ENCODE measurements at places on chromosomes 2 and 18.
A peak's percentile ranks its signal among the peaks of the same experiment; 100 is the strongest.

- no peak for DNase-seq
Observed at GRCh38 chr2:80248146-80248545, 56.4 kb downstream of the LRRTM1 start.

DNA sequence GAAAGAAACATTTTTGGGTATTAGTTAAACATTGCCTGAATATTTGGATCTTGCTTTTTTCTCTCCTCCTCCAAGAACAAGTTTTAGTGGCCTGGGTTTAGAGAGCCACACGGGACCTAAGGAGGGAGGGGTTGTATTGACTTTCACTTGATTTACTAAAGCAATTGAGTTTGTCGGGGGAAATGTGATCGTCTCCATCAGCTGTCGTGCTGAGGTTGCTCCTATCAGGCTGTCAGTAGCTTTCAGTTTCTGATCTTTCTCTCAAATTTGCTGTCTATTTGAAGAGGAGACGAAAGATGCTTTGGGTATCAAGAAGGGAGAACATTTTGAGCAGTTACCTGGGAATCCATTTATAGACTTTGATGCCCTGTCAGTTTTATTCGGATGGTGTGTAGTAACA is 106.0 kb downstream of the SETBP1 start:
- no peak for DNase-seq

DNA sequence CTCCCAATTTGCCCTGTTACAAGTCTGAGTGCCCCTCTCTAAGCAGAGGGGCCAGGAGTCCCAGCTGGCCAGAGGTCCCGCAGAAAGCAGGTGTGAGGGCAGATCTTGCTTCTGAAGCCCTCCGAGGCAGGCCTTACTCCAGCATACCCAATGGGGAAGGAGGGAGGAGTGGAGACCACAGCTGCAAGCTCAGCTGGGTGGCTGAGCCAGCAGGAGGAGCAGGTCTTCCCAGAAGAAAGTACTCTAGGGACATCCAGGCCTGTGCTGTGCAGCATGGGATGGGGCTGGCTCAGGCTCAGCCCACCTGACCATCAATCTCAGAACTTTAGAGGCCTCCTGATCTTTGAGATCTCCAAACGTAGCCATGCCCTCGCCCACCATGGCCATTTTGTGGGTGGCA is 31.3 kb downstream of the PLB1 start:
- DNase-seq = no peak

GRCh38 chr2:135913727-135914365 is 37.6 kb upstream of the MCM6 start:
- DNase-seq = peak; percentile 13

GRCh38 chr18:27661320-27662018 is 476.4 kb upstream of the CHST9 start:
- DNase-seq = no peak

DNA sequence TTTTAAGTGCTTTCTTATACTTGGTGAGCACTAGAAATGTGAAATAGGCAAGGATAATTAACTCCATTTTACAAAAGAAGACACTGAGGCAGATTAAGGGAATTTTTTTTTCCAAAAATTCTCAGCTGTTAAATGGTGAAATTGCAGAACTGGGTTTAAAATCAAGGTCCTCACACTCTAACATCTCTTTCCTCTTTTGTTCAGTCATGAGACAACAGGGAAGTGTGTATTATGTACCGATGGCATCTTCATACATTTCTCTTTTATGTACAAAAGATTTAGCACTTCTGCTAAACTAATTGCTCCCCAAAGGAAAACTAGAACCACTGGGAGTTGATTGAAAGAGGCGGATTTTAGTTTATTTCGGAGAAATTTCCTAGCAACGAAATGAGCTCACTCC is 203.0 kb downstream of the SETBP1 start:
- DNase-seq = no peak

GRCh38 chr18:62957885-62958472 is 242.6 kb downstream of the PHLPP1 start:
- DNase-seq = no peak

GRCh38 chr18:3973191-3973850 is 481.8 kb downstream of the DLGAP1 start:
- no peak for DNase-seq

GRCh38 chr2:22843919-22844537 is 541.0 kb upstream of the KLHL29 start:
- no peak for DNase-seq

GRCh38 chr2:133525613-133526529 is 42.4 kb downstream of the NCKAP5 start:
- DNase-seq = no peak
